ENCODE measurements at places on chromosomes 7 and 10. TPM values are rescaled to one million over a fixed set of nuclear protein-coding genes. Genes with fewer than 3 reads are reported as not detected.

GRCh38 chr7:71988201-71988600 is 423.9 kb downstream of the CALN1 start:
- no peaks in the 10 kb centered on the region for H3K4me1 ChIP-seq
- no peak overlapping the region for H3K27ac ChIP-seq
- DNase-seq: no peak
- no peaks in the 10 kb centered on the region for H3K36me3 ChIP-seq
- H3K4me3 ChIP-seq: no peak overlapping the region

The AGAP6 gene
- total RNA-seq: 2.6 TPM

GRCh38 chr7:113199136-113199535 is 80.8 kb upstream of the SMIM30 start:
- no peaks in the 10 kb centered on the region for H3K27me3 ChIP-seq
- no peaks in the 10 kb centered on the region for H3K36me3 ChIP-seq
- no peak overlapping the region for H3K27ac ChIP-seq
- H3K4me3 ChIP-seq: no peak overlapping the region
- no peak for DNase-seq

DNA sequence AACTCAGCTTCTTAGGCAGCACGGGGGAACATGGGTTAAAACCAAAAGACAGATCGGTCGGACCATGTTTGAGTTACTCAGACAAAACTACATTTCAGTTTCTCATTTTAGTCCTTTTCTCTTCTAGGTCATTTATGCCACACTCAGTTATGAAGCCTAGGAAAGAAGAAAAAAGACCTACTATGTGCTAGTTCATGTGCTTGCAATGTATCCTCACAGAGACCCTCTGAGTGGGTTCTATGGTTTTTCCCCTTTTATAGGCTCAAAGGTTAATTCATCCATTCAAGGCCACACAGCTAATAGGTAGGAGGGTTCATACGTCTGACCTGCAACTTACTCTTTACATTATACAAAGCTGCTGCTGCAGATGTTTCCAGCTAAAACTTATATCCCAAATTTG is 104.7 kb upstream of the ZNF438 start:
- DNase-seq: no peak
- no peaks in the 10 kb centered on the region for H3K36me3 ChIP-seq
- H3K4me3 ChIP-seq: no peak overlapping the region

- H3K4me3 ChIP-seq: no peak overlapping the region
- no peaks in the 10 kb centered on the region for H3K4me1 ChIP-seq
- DNase-seq: no peak
- H3K27me3 ChIP-seq: no peaks in the 10 kb centered on the region
- peaks cover 56% of the 10 kb centered on the region for H3K36me3 ChIP-seq
- H3K27ac ChIP-seq: no peak overlapping the region
Measured at GRCh38 chr10:104026762-104027161, 58.9 kb downstream of the COL17A1 start.

The CRPPA gene
- total RNA-seq: 8.0 TPM

The DDC gene
- total RNA-seq: not detected

The TCF7L2 gene
- 11.3 TPM for total RNA-seq

GRCh38 chr10:110360857-110361474 is 56.2 kb upstream of the SMNDC1 start:
- no peaks in the 10 kb centered on the region for H3K36me3 ChIP-seq
- no peak overlapping the region for H3K27ac ChIP-seq
- DNase-seq: no peak
- H3K27me3 ChIP-seq: no peaks in the 10 kb centered on the region
- no peak overlapping the region for H3K4me3 ChIP-seq

DNA sequence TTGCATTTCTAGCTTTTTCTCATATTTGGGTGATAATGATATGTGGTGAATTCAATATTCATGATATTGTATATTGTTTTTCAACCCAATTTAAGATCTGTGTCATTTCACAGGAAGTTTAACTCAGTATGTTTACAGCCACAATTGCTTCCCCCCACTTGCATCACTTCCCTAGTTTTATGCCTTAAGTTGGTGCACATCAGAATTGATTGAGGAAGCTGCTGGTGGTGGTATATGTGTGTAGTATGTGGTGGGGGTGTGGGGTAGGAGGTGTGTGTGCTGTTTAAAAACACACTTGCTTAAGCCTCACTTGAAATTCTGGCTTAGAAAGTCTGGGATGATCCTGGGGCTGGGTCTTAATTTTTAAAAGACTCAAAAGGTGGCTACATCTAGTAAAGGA is 245.1 kb upstream of the AOAH start:
- H3K27ac ChIP-seq: no peak overlapping the region
- no peak for DNase-seq
- no peaks in the 10 kb centered on the region for H3K27me3 ChIP-seq
- H3K4me1 ChIP-seq: peaks cover 12% of the 10 kb centered on the region

DNA sequence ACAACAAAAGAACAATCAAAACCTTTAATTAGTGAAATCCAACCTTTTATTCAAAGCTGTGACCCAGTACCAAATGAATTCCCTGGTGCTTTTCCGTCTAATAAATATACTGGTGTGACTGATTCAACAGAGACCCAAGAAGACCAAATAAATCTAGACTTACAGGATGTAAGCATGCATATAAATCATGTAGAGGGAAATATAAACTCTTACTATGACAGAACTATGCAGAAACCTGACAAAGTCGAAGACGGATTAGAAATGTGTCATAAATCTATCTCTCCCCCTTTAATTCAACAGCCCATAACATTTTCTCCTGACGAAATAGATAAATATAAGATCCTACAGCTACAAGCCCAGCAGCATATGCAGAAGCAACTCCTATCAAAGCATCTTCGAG is 540.6 kb upstream of the TEX47 start:
- no peak overlapping the region for H3K4me3 ChIP-seq
- H3K36me3 ChIP-seq: no peaks in the 10 kb centered on the region
- DNase-seq: no peak
- no peaks in the 10 kb centered on the region for H3K4me1 ChIP-seq
- no peaks in the 10 kb centered on the region for H3K27me3 ChIP-seq

DNA sequence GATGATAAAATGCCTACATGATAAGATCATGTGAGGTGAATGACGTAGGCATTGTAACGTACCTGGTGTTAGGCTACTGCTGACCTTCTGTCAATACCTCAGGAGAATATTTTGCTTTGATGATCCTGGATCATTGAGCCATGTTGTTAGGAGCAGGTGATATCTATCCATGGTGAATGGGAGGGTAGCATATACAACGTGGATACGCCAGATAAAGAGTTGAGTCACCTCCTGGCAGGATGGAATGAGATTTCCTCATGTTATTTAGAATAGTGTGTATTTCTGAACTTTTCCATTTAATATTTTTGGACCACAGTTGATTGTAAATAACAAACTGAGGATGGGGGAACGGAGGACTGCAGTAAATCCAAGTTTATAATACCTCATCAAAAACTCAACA is 11.8 kb upstream of the CLDN12 start:
- no peaks in the 10 kb centered on the region for H3K36me3 ChIP-seq
- H3K4me3 ChIP-seq: no peak overlapping the region
- no peak overlapping the region for H3K27ac ChIP-seq

The CCDC172 gene
- total RNA-seq: not detected

DNA sequence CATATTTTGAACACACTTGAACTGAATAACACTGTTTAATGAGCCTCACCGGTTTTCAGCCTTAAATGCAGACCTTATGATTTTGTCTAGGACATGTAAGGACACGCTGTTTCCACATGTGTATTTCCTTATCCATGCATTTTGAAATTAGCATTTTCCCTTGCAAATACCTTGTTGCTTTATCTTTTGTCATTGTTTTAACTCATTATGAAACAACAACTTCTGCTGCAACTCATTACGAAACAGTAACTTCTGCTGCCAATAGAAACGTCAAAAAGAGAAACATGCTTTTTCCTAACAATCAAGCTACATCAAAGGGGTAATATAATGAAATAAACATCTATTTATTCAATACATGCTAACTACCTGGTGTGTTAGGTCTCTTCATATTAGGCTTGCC is 322.0 kb downstream of the AGMO start:
- no peaks in the 10 kb centered on the region for H3K36me3 ChIP-seq
- no peak overlapping the region for H3K27ac ChIP-seq
- DNase-seq: no peak

DNA sequence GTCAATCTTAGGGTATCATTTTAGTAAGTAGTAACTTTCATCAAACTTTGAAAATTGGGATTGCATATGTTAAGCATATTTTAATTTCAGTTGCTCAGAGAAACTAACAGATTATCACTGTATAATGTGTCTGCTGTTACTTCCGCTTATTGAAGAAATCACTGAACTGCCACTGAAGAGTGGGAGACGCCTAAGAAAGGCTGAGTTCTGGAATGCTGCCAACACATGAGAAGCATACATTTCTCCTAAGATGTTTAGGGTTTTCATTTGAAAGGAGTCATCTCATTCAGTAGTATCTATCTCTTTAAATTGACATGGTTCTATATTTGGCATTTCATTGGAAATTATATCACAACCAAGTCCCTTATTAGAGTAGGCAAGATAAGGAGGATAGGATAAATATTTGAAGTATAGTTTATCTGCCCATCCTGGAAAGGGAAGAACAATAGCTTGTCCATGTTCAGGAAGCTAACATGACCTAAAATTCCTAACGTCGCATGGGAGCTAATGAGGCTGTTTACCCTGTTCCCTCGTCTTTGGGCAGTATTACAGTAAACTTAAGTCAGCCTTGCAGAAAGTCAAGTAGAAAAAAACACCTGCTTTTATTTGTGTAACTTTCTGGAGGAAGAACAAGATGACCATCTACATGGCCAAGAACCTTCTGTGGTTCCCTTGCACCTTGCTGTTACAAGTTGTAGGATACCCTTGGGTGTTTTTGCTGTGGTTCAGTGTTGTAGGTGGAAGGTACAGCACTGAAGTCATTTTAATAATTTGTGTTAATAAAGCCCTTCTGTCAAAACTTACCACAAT is 67.3 kb downstream of the NHLRC2 start:
- no peaks in the 10 kb centered on the region for H3K36me3 ChIP-seq
- H3K27ac ChIP-seq: peak overlapping the region; percentile 41
- H3K4me3 ChIP-seq: no peak overlapping the region

DNA sequence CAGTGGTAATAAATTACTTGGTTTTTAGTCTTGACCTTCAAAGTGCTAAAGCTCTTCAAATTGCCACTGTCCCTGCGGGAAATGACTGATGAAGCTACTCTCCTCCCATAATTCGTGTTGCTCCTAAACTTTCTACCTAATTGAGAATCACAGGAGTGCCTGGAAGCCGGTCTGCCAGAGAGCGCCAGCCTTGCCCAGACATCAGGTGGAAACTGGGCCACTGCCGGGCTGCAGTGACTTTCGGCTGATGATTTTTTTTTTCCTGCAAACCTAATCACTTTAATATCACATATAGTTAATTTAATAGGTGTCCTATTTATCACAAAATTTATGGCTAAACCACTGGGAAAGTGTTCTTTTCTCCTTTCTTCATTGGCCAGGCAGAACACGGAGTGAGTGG is 59.6 kb upstream of the UBE3C start:
- H3K27me3 ChIP-seq: no peaks in the 10 kb centered on the region
- no peaks in the 10 kb centered on the region for H3K36me3 ChIP-seq
- no peaks in the 10 kb centered on the region for H3K4me1 ChIP-seq
- no peak overlapping the region for H3K27ac ChIP-seq

GRCh38 chr10:110365356-110366143 is 60.8 kb upstream of the SMNDC1 start:
- H3K27me3 ChIP-seq: no peaks in the 10 kb centered on the region
- H3K4me3 ChIP-seq: no peak overlapping the region
- no peak for DNase-seq
- no peaks in the 10 kb centered on the region for H3K36me3 ChIP-seq
- no peaks in the 10 kb centered on the region for H3K4me1 ChIP-seq

The PTPRE gene
- 11.3 TPM for total RNA-seq

GRCh38 chr7:13540429-13540828 is 449.0 kb downstream of the ETV1 start:
- no peak for DNase-seq
- H3K4me1 ChIP-seq: no peaks in the 10 kb centered on the region
- H3K27me3 ChIP-seq: no peaks in the 10 kb centered on the region
- H3K36me3 ChIP-seq: no peaks in the 10 kb centered on the region
- no peak overlapping the region for H3K27ac ChIP-seq

The CTAGE4 gene
- total RNA-seq: 0.59 TPM

GRCh38 chr7:149787428-149788299 is 14.3 kb upstream of the ZNF467 start:
- H3K36me3 ChIP-seq: no peaks in the 10 kb centered on the region
- H3K27ac ChIP-seq: no peak overlapping the region
- no peak overlapping the region for H3K4me3 ChIP-seq
- no peak for DNase-seq
- H3K27me3 ChIP-seq: peaks cover 12% of the 10 kb centered on the region
- peaks cover 17% of the 10 kb centered on the region for H3K4me1 ChIP-seq

The NAT16 gene
- not detected for total RNA-seq

DNA sequence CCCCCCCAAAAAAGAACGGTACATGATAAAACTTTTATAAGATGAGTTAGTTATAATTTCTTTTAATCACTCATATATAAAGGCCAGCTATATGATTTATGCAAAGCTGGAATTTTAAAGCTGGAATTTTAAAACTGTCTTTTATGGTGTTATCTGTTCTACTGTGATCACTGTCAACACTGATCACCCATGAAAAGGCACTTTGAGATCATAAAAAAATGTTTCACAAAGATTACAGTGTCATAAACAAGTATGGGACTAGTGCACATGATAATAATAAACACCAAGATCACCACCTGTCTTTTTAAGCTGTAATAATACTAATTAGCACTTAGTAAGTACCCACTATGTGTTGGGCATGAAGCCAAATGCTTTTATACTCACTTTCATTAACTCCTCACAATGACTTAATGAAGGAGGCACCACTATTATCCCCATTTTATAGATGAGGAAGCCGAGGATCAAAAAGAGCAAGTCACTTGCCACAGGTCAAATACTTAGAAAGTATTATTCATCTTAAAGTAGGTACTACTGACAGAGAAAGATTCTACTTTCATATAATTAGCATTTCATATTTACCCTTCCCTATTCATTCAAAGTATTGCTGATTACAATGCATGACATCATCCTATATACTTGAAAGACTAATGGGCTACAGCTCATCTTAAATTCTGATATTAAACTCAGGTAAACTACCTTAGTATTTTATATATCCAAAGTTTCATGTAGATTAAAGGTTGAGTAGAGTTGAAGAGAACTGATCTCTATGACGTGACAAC is 8.3 kb upstream of the RHOBTB1 start:
- no peak overlapping the region for H3K27ac ChIP-seq
- H3K4me3 ChIP-seq: no peak overlapping the region
- no peak for DNase-seq
- H3K36me3 ChIP-seq: no peaks in the 10 kb centered on the region
- H3K4me1 ChIP-seq: no peaks in the 10 kb centered on the region

Measured in right atrium auricular region (tissue), 2 donors.